ENCODE measurements at places on chromosomes 6 and 20.

DNA sequence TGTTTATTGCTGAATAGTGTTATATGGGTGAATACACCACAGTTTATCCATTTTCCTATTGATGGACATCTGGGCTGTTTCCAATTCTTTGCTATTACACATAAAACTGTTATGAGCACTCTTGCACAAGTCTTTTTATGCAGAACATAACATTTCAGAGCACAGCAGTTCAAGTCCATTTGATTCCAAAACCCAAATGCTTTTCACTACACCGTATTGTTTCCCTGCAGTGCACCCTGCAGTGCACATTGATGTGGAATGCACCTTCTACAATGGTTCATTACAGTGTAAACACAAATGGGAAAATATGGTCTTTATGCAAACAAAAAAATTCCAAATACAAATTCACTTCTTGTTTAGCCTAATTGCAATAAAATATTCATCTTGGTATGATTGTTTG, 3.6 kb upstream of the SLC2A12 start:
- no peak for DNase-seq

GRCh38 chr6:85856235-85856634, 213.5 kb upstream of the SYNCRIP start:
- no peak for DNase-seq

DNA sequence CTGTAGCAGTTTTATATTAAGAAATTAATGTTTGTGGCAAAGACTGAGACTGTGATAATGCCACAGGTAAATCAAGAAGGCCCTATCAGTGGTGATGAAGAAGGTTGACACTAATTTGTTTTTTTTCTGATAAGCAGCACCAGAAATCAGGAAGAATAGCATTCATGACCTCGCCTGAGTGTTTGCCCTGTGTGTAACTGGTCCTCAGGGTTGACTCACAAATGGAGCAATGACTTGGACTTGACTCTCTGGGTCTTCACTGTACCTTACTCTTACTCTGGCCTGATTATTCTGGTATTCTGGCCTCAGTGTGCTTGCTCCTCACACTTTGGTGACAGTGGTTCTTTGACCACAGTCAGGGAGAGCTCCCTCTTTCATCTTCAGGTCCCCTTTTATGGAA, 243.9 kb downstream of the HAO1 start:
- no peak for DNase-seq

- DNase-seq, result no peak
Observed at GRCh38 chr6:169342710-169343109, 89.1 kb upstream of the THBS2 start.
